ENCODE measurements at places on chromosomes 2 and 18.
A peak's percentile ranks its signal among the peaks of the same experiment; 100 is the strongest.

DNA sequence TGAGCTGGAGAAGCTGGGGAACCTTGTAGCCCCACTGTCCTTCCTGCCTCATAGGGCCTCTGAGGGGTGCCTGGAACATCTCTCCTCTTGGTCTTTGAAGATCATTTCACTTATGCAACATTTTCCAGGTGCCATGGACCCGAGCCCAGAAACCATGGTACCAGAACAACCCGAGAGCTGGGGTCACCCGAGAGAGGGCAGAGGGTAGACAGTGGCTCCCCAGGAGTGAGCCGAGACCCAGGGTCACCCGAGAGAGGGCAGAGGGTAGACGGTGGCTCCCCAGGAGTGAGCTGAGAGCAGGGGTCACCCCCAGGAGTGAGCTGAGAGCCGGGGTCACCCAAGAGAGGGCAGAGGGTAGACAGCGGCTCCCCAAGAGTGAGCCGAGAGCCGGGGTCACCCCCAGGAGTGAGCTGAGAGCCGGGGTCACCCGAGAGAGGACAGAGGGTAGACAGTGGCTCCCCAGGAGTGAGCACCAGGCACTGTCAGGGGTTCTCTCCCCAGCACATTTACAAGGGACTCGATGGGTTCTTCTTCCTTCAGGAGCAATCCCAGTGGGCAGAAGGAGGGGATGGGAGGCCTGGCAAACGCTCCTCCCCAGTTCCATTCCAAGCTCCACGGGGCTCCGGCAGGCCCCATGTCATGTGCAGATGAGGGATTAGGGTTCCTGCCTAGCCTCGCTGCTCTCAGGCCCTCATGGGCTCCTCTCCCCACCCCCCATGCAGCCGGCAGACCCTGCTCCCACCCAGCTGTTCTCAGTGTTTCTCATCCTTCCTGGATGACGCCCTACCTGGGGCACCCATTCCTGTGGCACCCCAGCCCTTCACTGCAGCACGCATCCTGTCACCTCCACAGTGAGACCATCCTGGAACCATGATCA, 163.5 kb downstream of the RTP5 start:
- DNase-seq = no peak

GRCh38 chr2:58107803-58108710, 61.5 kb downstream of the VRK2 start:
- DNase-seq = no peak

- DNase-seq = no peak
Observed at GRCh38 chr18:58190842-58191530, 147.0 kb downstream of the NEDD4L start.

DNA sequence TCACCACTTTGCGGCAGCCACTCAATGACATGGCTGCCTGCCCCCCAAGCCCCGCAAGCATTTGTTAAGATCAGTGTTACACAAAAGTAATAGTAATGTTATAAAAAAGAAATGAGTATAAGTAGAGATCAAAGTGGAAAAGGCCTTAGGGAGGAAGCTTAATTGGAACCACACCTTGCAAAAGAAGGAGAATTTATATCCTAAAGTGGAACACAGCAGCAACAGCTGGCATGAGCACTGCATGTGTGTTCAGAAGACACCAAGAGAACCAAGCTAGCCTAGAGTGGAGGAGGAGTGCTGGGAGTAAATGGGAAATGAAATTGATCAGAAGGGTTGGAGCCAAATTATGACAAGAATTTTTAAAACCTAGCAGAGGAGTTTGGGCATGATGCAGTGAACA, 73.1 kb upstream of the STK17B start:
- DNase-seq = no peak

- peak; percentile 75 for DNase-seq
Observed at GRCh38 chr2:43218702-43219382, 7.6 kb downstream of the ZFP36L2 start.

DNA sequence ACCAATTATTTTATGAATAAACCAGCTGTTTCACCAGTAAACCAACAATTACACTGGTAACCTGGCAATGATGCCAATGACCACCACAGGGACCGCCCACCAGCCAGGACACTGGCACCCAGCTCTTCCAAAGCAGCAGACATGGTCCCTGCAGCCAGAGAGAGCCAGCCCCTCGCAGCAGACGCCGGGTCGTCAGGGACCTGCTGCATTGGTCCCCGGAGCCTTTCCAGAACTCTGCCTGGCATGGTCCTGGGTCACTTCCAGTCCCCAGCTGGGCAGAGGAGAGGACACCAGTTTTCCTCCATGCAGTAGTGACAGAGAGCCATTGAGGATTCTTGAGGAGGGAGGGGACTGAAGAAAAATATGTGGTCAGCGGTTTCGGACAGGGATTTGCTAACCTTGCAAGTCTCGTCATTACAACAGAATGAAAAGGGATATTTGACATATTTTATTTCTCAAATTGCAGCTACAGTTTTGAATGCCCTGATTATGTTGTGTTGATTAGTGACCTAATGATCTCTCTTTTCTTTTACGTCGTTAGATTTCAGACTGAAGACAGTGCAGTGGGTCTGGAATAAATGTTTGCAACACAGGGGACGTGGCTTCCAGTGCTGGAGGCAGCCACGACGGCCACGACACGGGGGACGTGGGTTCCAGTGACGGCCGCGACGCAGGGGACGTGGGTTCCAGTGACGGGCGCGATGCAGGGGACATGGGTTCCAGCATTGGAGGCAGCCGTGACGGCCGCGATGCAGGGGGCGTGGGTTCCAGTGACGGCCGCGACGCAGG, 154.5 kb downstream of the TPO start:
- no peak for DNase-seq

DNA sequence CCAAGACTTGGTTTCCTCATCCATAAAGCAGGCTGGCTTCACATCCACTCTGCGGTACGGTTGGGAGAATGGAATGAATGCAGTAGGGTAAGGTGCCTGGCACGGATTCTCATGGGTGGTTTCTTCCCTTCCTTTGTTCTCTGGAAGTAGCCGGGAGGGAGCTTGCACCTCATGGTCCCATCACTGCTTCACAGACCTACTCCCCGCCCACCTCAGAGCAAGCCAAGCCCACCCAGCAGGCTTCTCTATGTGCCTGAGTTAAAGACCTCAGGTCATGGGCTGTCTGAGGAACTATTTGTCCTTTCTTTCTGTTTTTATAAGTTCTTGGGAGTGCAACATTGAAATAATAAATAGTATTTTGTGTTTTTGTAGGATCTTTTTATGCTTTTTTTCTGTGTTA, 3.5 kb downstream of the DCDC2C start:
- no peak for DNase-seq

GRCh38 chr2:200321780-200322534, 15.5 kb downstream of the SPATS2L start:
- DNase-seq = no peak

- no peak for DNase-seq
Observed at GRCh38 chr2:220767591-220768255, 804.4 kb downstream of the EPHA4 start.

- DNase-seq = no peak
Observed at GRCh38 chr2:229249536-229249935, 21.6 kb downstream of the PID1 start.

GRCh38 chr18:23186781-23187180, 51.5 kb downstream of the CABLES1 start:
- DNase-seq = no peak

DNA sequence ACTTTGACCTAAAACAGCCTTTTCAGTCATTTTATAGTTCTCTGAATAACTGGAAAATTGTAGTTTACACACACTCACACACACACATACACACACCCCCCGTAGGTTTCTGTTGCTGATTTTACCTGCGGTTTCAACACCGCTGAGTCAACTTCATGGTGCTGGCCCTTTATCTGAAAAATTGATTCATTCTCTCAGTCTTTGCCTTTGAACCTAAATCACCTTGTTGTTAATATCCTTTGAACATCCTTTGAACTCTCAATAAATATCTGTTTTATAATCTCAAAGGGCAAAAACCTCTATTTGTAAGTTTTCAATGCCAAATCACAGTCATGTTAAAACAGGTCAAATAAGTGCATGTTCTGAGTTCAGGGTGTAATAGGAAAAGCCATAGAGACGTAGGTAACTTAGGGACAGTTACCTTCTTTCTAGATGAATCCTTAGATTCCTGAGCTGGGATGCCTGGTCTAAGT, 109.0 kb upstream of the BZW1 start:
- peak; percentile 19 for DNase-seq

All from activated CD4-positive, alpha-beta T cell treated with anti-CD3 and anti-CD28 coated beads, Interleukin-2, amount 50 U/mL, for 1 hour (primary cell).